ENCODE measurements at places on chromosomes 16 and 17.

DNA sequence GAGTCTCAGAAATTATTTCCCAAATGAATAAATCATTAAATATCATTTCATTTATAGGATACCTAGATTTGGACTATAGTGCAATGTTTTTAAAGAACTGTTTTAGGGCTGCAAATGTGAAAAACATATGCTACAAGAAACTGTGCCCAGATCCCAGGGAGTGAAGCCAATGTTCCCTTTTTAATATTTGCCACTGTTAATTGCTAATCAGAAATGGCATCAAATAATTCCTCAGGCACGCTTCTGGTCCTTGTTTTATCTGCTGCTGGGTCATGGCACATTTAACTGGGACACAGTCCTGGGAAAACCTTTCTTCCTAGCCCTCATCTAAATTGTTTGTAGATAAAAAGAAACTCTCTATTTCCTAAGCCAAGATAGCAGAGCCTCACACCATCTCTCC lies 79.3 kb upstream of the CNTNAP4 start:
- no peak for DNase-seq

DNA sequence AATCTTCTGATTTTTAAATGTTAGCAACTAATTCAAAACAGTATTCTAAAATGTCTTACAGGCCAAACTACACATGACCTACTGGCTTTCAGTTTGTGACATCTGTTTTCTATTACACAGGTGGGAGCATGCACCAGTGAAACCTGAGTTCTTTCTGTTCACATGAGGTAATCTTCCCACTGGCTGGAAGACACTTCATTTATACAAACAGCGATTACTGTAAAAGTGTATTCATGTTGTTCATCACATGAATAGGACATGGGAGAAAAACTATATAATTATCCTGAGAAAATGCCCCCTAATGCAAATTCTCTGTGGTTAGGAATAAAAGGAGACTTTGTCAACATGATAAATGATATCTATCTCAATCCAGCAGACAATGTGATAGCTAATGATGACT lies 11.1 kb upstream of the PIK3R5 start:
- no peak for DNase-seq

DNA sequence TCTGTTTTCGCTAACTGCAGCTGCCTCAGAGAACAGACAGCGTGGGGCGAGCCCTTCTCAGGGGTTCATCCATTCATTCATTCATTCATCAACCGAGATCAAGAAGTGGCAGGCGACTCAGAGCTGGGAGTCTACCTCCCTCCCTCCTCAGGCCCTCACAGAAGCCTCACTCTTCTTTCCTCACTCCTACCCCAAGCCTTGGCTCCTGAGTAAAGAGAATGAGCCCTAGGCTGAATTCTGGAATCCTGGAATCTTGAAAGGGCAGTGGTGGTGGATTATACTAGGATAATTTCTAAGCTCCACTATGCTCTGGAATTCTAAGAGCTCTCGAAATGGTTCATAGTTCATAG lies 2.3 kb upstream of the DLX3 start:
- DNase-seq, result no peak

- DNase-seq, result peak; percentile 8
These were observed 60.4 kb downstream of the SLFN11 start for GRCh38 chr17:35312790-35313711.

- DNase-seq, result no peak
These were observed 152.5 kb downstream of the LGALS9B start for GRCh38 chr17:20314834-20315233.

- DNase-seq, result no peak
These were observed 98.2 kb upstream of the SOX9 start for GRCh38 chr17:72022328-72023275.

DNA sequence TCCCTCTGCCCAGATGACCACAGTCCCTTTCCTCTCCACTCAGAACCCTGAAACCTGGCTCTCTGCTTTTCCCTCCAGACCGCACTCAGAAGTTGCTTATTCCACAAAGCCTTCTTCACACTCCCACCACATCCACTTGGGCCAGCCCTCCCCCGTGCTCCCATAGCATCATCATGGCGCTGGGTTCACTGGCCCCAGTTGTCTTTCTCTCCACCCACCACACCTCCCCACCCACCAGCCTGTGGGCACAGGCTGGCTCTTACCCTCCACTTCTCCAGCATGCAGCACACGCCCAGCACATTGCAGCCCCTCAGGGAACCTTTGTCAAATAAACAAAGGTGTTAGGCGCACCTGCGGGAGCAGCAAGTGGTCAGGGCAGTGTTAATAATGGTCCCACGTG lies 130.0 kb downstream of the KATNIP start:
- DNase-seq, result no peak

- no peak for DNase-seq
These were observed 59.5 kb downstream of the CHD9NB start for GRCh38 chr16:52993179-52993578.
